Right ventricle myocardium inferior (tissue), 1 donor: ENCODE measurements at places on chromosomes 5 and 9.

GRCh38 chr9:95504053-95504963 lies 12.5 kb downstream of the PTCH1 start:
- DNase-seq: no peak

DNA sequence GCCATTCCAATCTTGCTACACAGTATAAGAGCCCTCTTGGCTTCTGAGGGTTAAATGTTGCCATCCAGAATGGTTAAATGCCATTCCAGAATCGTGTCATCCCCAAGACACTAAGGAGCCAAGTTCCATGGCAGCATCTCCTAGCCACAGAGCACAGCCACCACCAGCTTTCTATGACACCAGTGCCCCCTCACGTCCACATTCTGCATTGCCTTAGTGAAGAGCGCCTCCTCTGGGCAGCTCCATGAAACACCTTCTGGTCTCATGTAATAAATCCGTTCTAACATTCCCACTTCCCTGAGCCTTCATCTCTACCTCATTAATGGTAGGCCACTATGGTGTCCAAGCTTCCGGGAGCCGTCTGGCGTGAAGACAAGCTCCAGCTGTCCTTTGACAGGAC lies 12.4 kb downstream of the CBY3 start:
- DNase-seq: no peak

DNA sequence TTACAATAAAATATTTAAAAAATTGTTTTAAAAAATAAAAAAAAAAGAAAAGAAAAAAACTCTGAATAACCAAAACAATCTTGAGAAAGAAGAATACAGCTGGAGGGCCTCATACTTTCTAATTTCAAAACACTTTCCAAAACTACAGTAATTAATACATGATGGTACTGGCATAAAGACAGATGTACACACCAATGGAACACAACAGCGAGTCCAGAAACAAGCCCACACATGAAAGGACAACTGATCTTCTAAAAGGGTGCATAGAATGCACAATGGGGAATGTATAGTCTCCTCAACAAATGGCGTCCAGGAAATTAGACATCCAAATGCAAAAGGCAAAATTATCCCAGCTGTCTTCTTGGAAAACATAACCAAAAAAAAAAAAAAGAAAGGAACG lies 99.6 kb downstream of the LURAP1L start:
- no peak for DNase-seq

DNA sequence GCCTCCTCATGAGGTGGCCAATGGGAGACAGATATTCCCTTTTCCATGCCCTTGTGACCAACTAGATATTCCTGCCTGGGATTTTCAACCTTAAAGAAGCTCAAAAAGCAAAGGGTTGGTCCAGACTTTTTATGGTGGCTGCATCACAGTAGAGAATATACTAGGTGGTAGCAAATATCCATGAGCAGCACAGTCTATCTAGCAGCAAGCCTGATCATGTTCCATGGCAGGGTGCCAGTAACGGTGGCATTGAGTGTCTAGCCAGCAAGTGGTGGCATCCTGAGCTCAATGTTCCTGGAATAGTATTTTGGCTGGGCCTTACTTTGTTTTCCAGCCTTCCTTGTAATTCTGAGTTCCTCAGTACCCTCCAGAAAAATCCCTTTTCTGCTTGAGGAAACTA lies 25.8 kb downstream of the CDC25C start:
- DNase-seq: no peak

DNA sequence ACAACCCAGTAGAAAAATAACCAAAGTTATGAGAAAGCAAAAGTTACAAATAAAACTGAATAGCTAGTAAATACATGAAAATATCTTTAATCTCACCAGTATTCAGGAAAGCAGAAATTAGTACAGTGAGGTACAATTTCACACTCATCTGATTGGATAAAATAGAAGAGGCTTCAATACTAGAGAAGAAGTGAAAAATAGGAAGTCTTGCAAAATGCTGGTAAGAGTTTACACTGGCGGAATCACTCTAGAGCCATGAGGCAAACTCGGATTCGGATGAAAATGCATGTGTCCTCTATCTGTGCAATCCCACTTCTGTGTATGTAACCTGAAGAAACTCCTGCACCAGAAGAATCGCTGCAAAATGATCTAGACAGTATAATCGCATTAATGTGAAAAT lies 128.9 kb downstream of the CCDC192 start:
- no peak for DNase-seq

GRCh38 chr5:176722757-176723156 lies 75.5 kb downstream of the TSPAN17 start:
- DNase-seq: peak; percentile 9
